Renal cortex interstitium (tissue), 15 donors: ENCODE measurements at places on chromosomes 11 and 22. TPM values are rescaled to one million over a fixed set of nuclear protein-coding genes. Genes with fewer than 3 reads are reported as not detected.

Gene TRIM48
- not detected for polyA plus RNA-seq

Gene CSF2RB
- 3.2 TPM for polyA plus RNA-seq

Gene UBQLNL
- 0.56 TPM for polyA plus RNA-seq

- no peak for DNase-seq
Measured at GRCh38 chr22:25219948-25220442, 556 bp downstream of the CRYBB2 start.

Gene TREH
- polyA plus RNA-seq = 2.9 TPM
